ENCODE measurements at places on chromosomes 16 and 17.

- no peak for DNase-seq
Measured at GRCh38 chr16:55943267-55943666, 68.1 kb upstream of the CES5A start.

DNA sequence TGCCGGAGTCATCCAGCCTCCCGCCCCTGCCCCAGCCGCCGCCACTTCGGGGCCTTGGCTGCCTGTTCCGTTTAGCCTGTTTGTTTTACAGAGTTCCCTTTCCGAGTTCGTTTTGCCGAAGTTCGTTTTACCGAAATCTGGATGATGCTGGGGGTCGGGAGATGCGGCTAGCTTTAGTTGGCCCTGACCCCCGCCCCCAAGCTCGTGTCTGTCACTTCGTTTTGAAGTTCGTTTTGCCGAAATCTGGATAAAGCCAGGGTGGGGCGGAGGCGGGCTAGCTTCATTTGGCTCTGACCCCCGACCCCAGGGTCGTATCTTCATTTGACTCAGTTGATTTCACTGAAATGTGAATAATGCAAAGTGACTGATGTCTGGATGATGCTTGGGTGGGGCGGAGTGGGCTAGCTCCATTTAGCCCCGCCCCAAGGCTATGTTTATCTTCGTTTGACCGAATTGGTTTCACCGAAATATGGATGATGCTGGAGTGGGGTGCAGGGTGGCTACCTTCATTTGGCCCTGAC, 591 bp downstream of the PSMD7 start:
- DNase-seq = no peak

DNA sequence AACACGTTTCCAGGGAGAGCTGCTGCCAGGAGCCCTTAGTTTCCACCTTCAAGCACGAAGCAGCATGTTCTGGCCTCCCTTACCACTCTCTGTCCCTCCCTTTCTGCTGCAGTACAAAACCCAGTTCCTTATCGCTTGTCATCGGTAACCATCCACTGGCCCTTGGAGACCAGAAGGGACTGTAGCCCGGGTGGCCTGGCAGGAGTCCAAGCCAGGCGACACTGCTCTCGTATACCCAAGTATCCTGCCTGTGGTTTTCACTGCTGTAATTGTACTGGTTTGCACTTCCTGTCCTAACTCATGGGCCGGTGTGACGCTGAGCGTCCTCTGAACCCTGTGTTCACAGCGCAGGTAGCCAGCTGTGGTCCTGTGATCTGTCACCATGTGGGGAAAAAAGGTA, 81.1 kb downstream of the MAF start:
- no peak for DNase-seq

DNA sequence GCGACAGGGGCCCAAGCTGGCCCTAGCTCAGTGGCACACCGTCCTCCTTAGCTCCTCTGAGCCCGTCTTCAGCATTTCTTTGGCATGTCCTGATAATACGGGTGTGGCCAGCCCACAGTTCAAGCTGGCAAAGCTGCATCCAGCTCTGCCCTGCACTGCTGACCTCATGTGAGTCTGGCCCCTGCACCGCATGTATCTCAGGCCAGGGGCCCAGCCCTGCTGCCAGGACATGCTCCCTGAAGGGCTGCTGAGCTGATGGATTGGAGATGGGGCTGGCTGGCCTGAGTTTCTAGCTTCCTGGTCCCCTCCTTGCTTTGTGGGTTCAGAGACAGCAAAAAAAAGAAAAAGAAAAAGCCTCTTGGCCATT, 2.4 kb downstream of the DOC2B start:
- DNase-seq = no peak

GRCh38 chr17:45787044-45787443, 2.9 kb downstream of the CRHR1 start:
- DNase-seq = no peak

DNA sequence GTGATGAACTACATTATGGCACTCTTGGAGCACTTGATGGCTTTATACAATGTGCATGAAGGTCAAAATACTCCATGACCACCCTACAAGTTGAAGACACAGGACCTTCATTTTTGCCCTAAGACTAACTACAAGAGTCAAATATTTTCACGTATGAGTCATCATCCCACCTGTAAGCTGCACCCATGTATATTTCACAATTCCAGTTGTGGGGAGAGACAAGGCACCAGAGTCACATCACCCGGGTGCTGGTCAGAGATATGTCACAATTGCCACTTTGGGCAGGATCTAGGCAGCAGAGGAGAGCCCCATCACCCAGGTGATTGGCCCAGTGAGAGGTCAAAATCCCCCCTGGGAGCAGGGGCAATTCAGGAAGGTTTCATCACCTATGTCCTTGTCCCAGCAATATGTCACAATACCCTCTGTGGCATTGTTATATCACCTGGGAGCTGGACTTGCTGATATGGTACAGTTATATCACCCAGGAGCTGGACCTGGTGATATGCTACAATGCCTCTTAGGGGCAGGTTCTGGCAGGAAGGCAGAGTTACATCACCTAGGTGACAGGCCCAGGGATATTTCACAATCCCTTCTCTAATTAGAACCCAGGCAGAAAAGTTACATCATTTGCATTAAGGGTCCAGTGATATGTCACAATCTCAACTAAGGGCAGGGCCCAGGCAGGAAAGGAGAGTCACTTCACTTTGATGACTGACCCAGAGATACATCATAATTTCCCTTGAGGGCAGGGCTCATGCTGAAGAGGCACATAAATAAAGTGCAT, 1839.2 kb downstream of the TP53TG3F start:
- no peak for DNase-seq

DNA sequence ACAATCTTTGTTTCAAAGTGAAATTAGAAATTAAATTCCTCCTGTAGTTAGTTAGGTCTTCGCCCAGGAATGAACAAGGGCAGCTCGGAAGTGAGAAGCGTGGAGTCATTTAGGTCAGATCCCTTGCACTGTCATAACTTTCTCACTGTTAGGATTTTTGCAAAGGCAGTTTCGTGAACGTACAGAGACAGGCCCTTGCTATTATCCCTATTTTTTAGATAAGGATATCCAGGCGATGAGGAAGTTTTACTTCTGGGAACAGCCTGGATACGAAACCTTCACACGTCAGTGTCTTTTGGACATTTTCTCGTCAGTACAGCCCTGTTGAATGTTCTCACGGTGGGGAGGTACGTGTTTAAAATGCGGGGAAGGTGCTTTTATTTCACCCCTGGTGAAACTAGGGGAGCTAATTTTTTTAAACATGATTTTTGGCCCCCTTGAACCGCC, 318 bp upstream of the RBL2 start:
- no peak for DNase-seq

GRCh38 chr16:67882374-67883145, 2.1 kb upstream of the NRN1L start:
- DNase-seq = no peak

- DNase-seq = no peak
Measured at GRCh38 chr16:58332997-58333700, 38.3 kb upstream of the PRSS54 start.

DNA sequence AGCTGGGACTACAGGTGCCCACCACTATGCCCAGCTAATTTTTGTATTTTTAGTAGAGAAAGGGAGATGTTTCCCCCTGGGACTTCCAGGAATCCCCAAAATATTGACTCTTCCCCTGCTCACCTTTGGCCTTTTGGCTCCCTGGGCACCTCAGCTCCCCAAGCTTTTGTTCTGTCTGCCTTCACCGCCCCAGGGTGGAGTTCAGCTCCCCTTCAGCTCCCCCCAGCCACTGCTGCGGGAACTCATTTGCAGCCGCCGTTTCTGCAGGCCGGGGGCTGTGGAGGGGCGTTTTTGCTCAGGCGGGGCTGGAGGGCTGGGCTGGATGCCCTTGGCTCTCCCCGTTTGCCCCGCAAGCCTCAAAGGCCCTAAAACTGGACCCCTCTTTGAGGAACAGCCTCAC, 47.9 kb downstream of the CRISPLD2 start:
- no peak for DNase-seq

DNA sequence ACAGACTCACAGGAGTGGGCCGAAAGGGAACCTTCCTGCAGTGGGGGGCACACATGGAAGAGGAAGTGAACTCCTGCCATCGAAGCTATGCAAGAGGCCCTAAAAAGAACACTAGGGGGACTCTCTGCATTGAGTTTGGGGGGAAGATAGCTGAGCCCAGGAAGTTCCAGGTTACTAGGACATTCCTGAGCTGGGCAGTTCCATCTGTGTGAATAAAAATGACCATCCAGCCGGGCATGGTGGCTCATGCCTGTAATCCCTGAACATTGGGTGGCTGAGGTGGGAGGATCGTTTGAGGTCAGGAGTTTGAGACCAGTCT, 211.8 kb downstream of the ZNF423 start:
- DNase-seq = no peak

GRCh38 chr16:53022374-53022773, 30.3 kb downstream of the CHD9NB start:
- DNase-seq = no peak

DNA sequence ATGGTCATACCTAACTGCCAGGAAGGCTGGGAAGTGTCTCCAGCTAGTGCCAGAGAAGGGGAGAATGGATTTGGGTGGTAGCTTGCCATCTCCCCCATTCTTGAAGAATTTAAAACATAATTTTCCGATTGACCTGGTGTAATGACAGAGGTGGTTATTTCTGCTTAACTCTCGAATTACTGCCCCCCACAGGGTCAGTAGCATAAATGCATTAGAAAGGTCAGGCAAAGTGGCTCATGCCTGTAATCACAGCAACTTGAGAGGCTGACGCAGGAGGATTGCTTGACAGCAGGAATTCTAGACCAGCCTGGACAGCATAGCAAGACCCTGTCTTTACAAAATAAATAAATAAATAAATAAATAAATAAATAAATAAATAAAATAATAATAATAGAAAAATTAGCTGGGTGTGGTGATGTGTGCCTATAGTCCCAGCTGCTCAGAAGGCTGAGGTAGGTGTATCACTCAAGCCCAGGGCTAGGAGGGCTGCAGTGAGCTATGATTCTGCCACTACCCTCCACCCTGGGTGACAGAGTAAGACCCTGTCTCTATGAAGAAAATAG, 27.5 kb downstream of the TMC7 start:
- no peak for DNase-seq

GRCh38 chr17:69361156-69361555, 34.2 kb upstream of the ABCA5 start:
- no peak for DNase-seq

DNA sequence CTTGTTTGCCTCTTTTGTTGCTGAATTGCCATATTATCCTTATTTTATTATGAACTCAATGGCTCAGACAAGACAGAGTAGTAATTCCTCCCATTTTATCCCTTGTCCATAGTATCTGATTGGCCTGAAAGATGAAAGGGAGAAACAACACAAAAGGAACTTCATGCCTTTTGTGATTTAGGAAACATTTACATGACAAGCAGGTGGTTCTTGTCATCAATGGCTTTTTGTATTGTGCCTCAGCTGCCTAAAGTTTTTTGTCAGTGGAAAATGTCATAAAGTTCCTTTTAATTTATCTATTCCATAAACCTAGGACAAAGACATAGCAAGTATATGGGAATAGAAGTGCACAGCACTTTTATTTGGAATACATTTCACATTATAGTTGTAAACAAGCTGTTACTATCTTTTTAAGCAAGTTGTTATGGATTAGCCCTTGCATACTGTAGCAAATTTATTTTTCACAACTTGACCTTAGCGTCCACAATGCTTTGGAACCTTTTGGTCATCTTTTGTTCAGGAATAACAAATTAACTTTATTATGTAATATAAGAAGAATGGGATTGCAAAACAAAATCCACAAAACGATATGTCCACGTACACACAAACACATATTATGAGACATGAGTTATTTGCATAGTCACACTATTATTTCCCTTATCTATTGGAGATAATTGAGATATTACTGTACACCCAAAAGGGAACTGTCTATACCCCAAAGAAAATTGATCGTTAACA, 12.4 kb upstream of the MPHOSPH6 start:
- DNase-seq = no peak

DNA sequence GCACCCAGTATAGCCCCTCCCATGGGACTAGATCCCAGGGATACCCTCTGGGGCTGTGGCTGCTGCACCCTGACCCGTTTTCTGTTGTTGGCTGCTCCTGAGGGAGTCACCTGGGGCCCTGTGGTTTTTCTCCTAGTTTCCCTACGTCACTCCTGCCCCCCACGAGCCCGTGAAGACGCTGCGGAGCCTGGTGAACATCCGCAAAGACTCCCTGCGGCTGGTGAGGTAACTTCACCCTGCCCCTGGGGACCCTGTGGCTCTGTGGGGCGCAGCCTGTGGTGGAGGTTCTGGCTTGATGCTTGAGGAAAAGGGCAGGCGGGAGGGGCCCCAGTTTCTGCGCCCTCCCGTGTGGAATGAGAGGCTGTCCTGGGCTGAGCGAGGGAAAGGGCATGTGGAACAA, 27.2 kb downstream of the MGRN1 start:
- no peak for DNase-seq

DNA sequence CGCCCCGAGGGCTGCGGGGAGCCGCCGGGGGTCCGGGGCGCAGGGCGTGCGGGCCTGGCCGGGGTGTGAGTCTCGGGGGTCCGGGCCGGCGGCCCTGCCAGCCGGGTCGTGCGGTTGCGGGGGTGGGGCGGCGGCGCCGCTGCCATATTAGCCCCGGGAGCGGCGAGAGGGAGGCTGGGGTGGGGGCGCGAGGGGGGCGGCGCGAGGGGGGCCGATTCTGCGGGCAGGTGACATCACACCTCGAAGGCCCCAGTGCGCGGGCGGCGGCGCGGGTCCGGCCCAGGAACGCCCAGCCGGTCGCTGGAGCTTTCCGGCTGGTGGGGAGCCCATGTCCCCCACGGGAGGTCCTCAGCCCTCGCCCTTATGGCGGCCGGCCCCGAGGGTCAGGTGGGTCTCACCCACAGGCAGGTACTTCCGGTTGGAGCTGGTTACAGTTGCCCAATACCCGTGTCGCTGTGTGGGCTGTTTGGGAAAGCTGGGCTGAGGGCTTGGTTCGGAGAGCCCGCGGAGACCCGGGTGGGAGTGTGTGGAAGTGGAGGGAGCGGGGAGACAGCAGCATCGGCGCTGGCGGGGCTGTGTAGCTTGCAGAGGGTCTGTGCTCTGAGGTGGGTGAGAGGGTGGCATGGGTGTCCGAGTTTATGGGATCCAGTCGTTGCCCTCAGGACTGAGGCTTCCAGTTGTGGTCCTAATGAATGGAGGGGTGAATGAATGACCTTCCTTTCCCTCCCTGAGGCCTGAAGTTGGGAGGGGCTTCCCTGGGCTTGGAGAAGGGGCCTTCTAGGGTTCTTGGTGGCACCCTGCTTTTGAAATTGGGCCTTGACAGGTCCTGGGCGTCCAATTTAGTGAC, 804 bp downstream of the ATP6V0C start:
- no peak for DNase-seq

DNA sequence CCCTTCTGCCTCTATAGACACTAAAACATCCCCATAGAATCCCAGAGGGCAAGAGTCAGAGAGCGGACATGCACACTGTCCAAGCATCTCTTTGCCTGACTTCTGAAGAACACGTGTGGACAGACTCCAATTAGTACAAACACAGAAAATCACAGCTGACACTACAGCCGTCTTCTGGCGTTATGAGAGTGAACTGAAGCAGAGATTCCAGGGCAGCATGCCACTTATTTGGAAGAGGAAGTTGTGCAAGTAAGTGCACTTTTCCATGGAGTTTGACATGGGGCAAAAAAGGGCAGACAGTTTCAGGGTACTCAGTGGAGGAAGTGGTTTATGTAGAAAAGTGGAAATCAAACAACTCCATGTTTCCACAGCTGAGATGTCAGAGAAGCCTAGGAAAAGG, 16.8 kb upstream of the ZNF287 start:
- no peak for DNase-seq

Measured in activated CD8-positive, alpha-beta memory T cell treated with anti-CD3 and anti-CD28 coated beads for 4 hours (primary cell).